Esophagus muscularis mucosa (tissue), 4 donors: ENCODE measurements at places on chromosomes 5 and 9. TPM values are rescaled to one million over a fixed set of nuclear protein-coding genes. Genes with fewer than 3 reads are reported as not detected.
A peak's percentile ranks its signal among the peaks of the same experiment; 100 is the strongest.

GRCh38 chr5:124932791-124933600, 186.6 kb upstream of the ZNF608 start:
- H3K4me1 ChIP-seq, result peaks cover 18% of the 10 kb centered on the region
- no peaks in the 10 kb centered on the region for H3K27me3 ChIP-seq
- H3K36me3 ChIP-seq, result no peaks in the 10 kb centered on the region
- H3K27ac ChIP-seq, result peak overlapping the region; percentile 29
- no peak overlapping the region for H3K4me3 ChIP-seq

Gene JADE2
- 76.8 TPM for total RNA-seq

DNA sequence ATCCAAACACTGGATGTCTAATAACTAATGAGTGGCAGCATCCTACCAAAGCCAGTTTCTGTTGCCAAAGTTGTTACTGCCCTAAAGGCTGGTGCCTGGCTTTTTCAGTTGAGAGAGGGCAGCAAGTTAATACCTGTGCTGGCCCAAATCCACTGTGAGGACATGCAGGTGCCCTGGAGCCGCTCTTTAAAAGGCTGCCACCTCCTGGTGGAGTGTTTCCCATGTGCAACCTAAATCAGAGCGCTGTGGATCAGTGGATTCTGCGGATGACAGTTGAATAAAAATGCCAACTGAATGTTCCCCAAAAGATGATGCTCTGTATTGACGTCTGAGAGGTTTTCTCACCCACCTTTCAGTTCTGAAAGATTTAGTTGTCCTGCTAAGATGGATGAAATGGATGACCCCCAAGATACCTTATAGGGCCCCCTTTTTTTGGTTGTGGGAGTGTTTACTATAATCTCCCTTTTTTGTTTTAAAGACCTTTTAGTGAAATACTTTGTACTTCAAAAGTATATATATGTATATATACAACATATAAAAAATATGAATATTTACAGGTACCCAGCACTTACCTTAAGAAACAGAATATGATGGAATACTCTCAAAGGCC, 146.4 kb downstream of the EGFLAM start:
- H3K4me1 ChIP-seq, result no peaks in the 10 kb centered on the region
- peaks cover 11% of the 10 kb centered on the region for H3K27me3 ChIP-seq
- no peaks in the 10 kb centered on the region for H3K36me3 ChIP-seq
- H3K4me3 ChIP-seq, result no peak overlapping the region
- no peak overlapping the region for H3K27ac ChIP-seq

Gene PCDHA3
- total RNA-seq, result 1.2 TPM

- H3K4me3 ChIP-seq, result peak within 1 kb of the TSS; percentile 60
- H3K27me3 ChIP-seq, result peaks cover 29% of the 10 kb centered on the region
- peak within 1 kb of the TSS; percentile 59 for H3K27ac ChIP-seq
- H3K36me3 ChIP-seq, result no peaks in the 10 kb centered on the region
Observed at GRCh38 chr9:137053944-137054931, at the start of gene ENTPD2. Gene ENTPD2 (minus strand): TSS chr9:137054061. CDS start chr9:137053997, 64 bp downstream.
